Stimulated activated naive CD8-positive, alpha-beta T cell treated with anti-CD3 and anti-CD28 coated beads, Interleukin-15, Interleukin-2, amounts not matched to agents 100 U/mL and 50 U/mL, for 24 hours (primary cell): ENCODE measurements at places on chromosomes 7 and 10.

DNA sequence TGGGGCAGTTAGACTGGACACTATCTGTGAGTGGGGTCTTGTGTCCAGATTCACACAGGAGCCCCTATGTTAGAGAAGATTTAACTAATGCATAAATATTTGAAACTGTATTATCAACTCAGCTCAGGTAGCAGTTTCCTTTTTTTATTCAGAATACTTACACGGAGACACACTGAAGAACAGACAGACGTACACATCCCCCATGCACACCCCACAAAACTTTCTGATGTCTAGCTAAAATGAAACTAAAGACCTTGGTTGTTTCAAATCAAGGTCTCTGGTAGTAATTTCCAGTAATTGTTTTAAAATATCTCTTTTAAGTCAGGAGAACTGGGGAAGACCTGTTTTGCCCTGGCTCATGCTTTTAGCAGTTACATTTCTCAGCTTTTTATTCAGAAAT is 55.7 kb upstream of the PRKCQ start:
- no peak for DNase-seq

DNA sequence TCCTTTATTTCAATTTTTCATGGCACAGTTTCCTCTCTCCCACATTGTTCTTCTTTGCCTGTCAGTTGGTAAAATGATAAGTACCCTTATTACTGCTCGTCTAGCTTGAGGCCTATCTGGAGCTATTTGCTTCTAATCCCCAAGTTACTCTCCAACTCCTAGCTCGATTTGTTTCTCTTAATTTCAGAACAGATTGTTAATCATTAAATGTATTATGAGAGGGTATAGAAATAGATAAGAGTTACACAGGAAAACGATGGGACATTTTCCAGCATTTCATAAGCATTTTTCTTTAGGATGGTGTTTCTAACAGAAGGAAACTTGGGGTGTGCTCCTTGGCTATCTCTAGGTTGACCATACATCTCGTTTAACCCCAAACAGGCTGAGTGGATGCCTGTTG is 540.5 kb upstream of the FZD8 start:
- no peak for DNase-seq

- DNase-seq = no peak
Measured at GRCh38 chr10:132570771-132571649, 33.4 kb downstream of the INPP5A start.

GRCh38 chr10:61683319-61683718 is 20.6 kb downstream of the CABCOCO1 start:
- no peak for DNase-seq

DNA sequence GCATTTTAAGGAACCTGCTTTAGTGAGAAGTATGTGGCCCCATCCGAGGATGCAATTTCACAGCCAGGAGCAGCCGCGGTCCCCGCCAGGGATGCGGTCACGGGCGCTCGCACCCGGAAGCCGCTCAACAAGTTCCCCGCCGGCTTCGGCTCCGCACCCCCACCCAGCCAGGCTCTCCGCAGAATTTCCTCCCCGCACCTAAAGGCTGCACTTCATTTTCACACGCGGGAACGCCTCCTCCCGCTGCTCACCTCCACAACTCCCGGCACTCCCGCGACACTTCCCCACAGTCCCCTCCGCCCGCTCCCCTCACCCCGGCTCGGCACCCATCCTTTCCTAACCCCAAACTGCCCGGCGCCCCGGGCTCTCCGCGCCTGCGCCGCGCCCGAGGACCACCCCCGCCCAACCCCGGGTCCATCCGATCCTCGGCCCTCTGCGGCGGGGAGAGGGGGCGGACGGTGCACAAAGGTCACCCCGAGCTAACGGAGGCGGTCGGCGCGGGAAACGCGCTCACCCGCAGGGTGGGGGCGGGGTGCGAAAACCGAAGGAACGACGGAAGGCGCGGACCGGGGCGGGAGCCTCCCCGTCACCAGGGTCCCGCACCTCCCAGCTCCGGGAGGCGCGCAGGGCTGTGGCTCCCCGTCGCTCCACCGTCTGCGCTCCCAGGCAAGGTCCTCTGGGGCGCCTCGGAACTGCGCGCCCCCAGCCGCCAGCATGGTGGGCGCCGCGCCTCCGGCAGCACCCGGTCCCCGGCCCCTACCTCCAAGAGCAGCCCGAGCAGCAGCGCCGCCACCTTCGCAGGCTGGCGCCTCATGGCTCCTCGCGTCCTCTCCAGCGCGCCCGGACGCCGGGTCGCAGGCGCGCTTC is 558 bp downstream of the VOPP1 start:
- DNase-seq = peak; percentile 76

DNA sequence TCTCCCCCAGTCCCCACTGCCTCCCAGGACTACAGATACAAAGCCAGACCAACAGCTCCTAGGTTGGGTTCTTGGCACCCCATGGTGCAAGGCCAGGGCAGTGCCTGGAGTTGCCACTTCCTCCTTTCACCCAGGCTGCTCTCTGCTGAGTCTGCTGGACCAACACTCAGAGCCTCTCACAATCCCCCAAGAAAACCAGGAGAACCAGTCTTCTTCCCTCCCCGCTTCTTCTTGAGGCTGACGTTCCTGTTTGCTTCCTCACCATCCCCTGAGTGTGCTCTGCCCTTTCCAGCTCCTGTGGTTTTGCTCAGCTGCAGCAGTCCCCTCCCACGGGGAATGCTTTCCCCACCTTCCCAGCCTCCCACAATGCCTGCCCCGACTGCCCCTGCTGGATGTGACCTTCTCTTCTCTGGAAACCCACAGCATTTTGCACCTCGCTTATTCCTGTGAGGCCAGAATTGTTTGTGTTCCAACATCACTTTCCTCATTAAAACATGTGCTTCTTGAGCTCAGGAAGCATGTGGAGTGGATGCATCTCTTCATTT is 89.9 kb downstream of the GOLGA7B start:
- DNase-seq = no peak

- no peak for DNase-seq
Measured at GRCh38 chr10:88657901-88658300, 6.3 kb upstream of the LIPF start.

- DNase-seq = no peak
Measured at GRCh38 chr10:63579371-63580014, 58.3 kb downstream of the REEP3 start.

DNA sequence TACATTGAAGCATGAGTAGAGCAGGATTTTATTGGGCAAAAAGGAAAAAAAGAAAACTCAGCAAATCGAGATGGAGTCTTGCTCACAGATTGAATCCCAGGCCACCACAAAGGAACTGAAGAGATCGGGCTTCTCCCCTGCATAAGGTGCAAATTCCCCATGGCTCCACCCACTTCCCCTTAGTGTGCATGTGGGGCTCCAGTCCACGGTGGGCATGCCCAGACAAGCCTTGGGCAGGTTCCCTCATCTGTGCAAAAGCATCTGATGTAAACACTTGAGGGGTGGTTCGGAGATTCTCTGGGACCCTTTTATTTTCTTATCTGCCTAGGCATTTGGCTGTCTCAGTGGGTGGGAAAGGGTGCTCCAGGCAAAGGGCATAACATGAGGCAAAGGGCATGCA is 150.7 kb downstream of the CFTR start:
- no peak for DNase-seq

DNA sequence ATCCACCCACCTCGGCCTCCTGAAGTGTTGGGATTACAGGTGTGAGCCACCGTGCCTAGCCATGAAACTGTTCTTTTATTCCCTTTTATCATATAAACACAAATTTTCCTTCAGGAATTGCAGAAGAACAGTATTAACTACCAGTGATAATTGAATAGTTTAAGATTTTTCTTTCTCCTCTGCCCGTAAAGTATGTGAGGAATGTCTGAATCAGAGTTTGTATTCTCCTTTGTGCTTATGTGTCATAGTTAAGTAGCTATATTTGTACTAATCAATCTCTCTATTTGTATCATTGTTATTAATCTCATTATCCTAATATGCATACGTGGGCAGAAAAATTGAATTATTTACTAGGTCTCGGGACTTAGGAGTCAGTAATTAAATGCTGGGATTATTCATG is 83.6 kb downstream of the ZNF277 start:
- no peak for DNase-seq

DNA sequence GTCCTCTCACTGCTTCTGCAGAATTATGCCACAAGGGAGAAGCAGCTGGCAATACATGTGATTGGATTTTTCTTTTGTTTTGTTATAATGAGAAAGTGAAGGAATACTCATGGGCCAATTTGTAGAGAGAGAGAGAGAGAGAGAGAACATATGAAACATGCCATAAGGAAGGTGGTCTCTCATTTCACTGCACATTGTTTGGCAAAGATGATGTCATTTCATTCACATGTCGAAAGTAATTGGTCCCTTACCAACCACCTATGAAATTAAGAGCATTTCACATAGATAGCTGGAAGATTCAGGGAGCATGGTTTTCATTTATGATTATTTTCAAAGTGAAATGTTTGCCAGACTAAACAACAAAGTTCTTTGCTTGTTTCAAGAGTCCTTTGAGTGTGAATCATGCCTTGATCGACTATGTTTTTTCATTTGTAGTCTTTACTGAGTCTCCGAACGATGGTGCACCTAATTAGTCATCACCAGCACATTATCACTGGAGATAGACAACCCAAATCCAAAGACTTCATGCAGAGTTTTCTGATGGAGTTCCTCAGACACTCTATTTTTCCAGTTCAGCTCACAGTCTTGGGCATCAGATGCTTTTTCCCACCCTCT is 130.1 kb upstream of the ZEB1 start:
- no peak for DNase-seq

DNA sequence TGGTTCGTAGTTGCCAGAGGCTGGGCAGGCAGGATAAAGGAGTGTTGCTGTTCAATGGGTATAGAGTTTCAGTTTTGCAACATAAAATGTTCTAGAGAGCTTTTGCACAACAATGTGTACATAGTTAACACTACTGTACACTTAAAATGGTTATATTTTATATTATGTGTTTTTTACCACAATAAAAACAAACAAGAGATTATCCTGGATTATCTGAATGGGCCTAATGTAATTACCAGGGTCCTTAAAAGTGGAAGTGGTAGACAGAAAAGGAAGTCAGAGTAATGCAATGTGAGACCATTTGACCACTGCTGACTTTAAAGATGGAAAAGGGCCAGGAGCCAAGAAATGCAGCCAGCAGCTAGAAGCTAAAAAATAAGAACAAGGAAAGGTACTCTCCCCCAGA is 159.7 kb downstream of the SGMS1 start:
- DNase-seq = no peak

GRCh38 chr7:27586825-27587224 is 75.9 kb downstream of the HIBADH start:
- DNase-seq = no peak

DNA sequence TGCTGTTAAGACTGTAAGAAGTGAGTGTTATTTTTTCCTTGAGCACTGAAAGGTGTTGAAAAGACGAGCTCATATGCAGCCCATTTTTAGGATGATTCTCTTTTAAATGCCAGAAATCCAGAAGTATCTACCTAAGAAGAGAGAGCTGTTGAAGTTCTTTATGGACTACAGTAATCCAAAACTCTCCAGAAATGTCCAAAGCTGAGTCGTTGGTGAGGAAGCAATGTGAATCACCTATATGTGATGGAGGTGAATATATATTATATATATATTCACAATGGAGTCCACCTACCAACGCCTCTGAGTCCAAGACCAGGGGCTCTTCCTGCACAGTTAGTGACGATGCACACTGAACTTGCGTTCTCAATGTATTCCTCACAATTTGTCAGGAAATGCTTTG is 252.7 kb upstream of the PITRM1 start:
- DNase-seq = no peak

- no peak for DNase-seq
Measured at GRCh38 chr10:73997461-73997786, 492 bp upstream of the VCL start.

- DNase-seq = no peak
Measured at GRCh38 chr10:58952162-58952601, 224.3 kb upstream of the PHYHIPL start.

GRCh38 chr10:107814865-107815487 is 650.5 kb upstream of the SORCS1 start:
- DNase-seq = no peak

- peak; percentile 78 for DNase-seq
Measured at GRCh38 chr7:27095897-27096767, at the start of gene HOXA1. Gene HOXA1 (minus strand): TSS chr7:27096000. CDS start chr7:27095912, 88 bp downstream.

DNA sequence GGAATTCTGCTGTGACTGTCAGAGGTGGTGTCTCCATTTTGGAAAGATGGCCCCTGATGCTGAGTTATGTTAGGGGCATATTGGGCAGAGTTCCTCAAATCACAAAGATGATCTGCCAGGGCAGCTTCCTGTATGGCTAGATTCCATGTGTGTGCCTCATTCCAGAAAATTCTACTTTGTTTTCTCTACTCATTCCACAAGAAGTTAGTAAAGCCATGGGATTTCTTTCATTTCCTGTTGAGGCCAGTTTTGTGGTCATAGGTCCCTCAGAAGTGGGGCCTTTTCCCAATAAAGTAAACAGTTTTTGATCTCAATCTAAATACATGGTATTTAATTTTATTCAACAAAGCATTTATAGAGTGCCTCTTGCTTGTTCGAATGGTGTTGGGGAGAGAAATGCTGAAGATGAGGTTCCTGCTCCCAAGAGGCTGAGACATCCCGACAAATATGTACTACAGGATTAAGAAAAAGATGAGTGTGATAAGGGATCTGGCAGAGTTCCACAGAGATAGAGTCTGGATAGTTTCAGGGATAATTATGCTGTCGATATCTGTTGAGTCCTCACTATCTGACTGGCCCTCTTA is 33.0 kb downstream of the MINDY4 start:
- no peak for DNase-seq

DNA sequence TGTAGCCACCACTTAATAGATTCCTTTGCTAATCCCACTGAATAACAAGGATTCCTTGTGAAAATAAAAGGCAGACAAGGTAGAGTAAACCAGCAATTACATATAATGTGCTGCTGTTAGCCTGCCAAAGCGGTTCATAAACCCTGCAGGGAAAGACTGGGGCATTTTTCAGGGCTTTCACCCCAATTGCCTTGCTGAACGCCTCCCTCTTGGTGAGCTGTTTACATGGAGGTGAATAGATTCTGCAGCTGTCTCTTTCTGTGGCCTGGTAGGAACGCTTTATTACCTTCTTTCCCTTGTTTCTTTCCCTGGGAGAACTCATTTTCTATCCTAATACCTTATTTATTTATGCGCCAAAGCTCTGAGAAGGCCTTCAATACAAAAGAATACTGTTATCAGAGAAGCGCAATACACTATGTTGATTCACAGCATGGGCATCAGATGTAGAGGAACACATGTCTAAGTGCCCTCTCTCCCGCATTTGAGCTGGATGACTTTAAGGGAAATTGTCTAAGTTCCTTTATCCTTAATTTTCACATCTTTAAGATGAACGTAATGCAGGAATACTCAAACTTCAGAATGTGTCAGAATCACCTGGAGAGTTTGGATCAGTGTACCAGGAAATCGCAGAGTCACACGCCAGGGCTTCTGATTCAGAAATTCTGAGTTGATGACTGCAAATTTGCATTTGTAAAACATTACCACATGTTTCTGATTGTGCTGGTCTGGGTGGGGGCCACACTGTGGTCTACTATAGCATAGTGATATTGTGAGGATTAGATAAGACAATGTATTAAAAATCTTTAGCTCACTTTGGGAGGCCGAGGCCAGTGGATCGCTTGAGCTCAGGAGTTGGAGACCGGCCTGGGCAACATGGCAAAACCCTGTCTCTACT is 1203.8 kb downstream of the SORCS3 start:
- DNase-seq = no peak
